ENCODE measurements at places on chromosomes 2 and 18.

GRCh38 chr2:224885291-224885690 is 157.0 kb downstream of the DOCK10 start:
- DNase-seq = no peak

- peak; percentile 54 for DNase-seq
These were observed 756.8 kb upstream of the KLHL29 start for GRCh38 chr2:22628221-22628620.

DNA sequence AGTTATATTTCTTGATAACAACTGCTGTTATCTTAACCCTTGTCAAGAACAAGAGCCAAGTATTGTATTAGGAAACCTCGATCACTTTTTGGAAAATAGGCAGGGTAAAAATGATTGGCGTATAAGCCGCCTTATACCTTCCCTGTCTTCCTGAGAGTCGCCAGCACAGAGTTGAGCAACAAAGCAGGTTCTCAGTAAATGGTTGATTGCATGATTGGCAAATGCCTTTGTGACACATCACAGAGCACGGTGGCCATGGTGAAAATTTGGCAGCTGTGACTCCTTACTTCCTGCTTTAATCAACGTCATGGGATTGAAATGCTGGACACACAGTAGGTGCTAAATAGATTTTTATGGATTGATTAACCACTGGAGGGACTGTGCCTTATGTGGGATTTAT is 3.9 kb upstream of the KLHL29 start:
- DNase-seq = no peak

GRCh38 chr18:62258616-62259015 is 66.5 kb upstream of the TNFRSF11A start:
- no peak for DNase-seq

DNA sequence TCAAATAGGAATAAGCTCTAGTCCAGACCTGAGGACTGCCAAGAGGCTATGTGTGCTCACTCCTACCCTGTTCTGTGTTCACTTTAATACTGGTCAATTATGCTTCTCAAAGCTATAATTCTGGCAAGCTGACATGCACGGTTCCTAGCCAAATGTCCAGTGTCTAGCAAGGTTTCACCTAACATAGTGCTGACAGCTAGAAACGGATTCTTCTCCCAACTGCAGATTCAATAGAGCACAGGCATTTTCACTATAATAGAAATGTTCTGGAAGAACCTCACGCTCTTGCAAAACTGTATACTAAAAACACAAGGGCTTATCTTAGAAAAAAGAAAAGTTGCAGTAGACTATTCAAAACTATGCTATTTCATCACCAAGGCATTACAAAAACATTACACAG is 45.1 kb downstream of the HDAC4 start:
- DNase-seq = no peak

GRCh38 chr2:68799140-68800026 is 64.8 kb downstream of the ARHGAP25 start:
- DNase-seq = no peak

DNA sequence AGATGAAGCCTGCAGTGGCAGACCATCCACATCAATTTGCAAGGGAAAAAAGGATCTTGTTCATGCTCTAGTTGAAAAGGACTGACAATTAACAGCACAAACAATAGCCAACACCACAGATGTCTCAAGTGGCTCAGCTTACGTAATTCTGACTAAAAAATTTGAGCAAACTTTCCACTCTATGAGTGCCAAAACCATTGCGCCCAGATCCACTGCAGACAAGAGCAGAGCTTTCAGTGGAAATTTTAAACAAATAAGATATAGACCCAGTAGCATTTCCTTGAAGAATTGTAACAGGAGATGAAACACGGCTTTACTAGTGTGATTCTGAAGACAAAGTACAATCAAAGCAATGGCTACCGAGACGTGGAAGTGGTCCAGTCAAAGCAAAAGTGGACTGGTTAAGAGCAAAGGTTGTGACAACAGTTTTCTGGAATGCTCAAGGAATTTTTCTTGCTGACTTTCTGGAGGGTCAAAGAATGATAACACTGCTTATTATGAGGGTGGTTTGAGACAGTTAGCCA is 12.0 kb upstream of the ZNF396 start:
- DNase-seq = no peak

DNA sequence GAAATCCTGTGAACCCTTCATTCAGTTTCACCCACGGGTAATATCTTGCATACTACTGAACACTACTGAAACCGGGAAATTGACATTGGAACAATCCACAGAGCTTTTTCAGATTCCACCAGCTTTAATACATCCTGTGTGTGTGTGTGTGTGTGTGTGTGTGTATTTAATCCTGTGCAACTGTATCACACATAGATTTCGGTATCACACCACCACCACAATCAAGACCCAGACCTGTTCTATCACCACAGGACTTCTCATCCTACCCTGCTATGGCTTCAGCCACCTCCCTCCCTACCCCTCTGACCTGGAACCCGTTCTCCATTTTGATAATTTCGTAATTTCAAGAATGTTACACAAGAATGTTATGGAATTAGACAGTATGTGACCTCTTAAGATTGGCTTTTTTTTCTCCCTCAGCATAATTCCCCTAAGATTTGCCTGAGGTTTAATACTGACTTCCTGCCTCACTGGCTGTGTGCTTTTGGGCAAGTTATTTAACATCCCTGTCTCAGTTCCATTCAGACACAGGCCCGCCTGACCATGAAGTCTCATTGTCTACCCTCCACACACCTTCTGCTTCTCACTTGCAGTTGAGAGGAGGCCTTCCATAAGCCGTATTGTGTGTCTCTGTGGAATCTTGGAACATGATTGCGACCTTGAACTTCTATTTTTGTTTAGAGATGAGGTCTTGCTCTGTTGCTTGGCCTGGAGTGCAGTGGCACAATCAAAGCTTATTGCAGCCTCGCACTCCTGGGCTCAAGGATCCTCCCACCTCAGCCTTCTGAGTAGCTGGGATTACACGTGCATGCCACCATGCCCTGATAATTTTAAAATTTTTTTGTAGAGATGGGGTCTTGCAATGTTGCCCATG is 14.4 kb upstream of the TMEM131 start:
- no peak for DNase-seq

GRCh38 chr18:38575023-38575422 is 1009.4 kb upstream of the CELF4 start:
- DNase-seq = no peak

DNA sequence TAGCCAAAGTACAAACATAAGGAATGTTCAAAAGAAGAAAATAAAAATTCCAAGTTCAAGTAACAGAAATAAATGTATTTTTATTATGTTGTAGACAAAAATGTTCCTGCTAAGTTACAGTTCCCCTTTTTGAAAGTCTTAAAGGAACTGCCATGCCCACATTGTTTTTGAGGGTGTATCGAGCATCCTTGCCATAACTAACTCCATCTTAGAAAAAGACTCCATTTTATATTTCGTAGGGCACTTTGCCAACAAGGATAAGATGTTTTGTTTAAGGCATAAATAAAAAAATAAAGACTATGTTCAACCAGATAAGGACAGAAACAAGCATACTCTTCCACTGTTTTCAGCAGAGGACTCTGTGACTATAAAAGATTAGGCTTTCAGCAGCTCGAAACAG is 67.3 kb downstream of the TMEM237 start:
- no peak for DNase-seq

DNA sequence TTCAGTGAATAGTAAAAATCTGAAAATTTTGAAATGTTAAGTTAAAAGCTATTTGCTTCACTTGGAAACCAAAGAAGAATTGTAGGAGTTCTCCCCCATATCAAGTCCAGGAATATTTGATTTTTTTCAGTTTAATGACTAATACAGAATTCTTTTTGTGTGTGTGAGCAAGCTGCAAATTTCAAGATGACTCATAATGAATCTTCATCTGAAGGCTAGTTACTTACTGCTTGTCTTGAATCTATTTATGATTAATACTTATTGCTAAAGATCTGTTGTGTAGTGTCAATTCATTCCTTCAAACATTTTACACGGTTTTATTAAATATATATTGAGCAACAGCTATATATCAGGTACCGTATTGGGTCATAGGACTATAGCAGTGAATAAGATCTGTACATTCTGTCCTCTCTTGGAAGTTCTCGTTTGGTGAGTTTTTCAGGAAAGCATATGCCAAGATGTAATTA is 47.8 kb upstream of the CAVIN2 start:
- DNase-seq = no peak

DNA sequence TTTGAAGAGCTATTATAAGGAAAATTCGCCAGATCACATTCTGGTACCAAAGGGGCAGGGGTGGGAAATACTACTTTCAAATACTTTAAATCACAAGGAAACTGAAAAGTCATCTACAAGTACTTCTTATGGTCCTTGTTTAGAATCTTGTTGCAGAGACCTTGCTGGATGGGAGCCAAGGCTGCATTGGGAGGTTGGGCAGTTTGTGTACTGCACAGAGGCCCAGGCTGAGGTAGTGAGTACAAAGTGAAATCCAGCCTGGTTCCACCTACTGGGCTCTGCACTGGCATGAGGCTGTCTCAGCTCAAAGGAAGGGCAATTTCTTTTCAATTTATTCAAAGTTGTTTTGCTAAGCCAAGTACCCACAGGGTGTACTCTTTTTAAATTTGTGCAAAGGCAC is 140.3 kb upstream of the DLX2 start:
- DNase-seq = no peak

DNA sequence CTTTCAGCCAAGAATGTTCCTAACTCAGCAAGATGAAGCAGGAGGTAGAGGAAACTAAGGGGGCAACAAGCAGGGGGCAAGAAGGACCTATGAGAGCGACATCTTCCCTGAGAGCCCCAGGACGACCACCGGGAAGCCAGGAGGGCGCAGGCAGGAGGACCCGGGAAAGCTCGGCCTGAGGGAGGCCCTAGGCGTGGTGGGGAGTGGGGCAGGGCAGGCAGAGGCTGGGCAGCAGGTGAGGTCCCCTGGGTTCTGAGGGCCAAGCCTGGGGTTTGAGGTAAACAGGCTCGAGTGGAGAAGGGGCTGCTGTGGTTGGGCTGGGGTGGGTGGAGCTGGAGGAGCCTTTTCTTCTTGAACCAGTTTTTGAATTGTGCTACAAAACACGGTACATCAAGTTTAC is 1.3 kb upstream of the ALPI start:
- DNase-seq = no peak

DNA sequence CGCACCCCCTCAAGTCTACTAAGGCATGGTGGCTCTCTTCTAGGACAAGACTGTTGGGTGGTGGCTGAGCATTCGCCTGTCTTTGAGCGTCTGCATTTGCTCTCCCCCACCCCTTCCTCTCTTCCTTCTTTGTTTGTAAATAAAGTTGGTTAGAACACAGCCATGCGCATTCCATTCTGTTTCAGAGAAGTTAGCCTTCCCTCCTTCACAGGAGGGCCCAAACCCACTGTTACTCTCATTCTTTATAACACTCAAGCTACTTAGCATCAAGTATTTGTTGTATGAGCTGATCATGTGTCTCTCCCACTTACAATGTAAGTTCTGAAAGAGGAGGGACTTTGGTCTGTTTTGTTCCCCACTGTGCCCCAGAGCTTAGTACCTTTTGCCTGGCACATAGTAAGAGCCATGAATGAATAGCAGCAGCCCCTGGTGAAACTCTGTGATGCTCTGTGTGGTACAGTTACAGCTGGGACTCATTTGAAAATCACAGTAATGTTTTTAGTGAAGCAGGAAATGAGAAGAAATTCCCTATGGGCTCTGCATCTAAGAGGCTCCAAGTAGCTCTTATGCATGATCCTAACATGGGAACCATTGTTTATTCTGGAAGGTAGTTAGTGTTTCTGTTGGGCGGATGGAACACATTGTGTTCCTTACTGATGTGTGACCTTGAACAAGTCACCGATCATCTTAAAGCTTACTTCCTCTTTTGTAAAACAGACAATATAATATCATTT is 7.7 kb downstream of the MGAT5 start:
- no peak for DNase-seq

DNA sequence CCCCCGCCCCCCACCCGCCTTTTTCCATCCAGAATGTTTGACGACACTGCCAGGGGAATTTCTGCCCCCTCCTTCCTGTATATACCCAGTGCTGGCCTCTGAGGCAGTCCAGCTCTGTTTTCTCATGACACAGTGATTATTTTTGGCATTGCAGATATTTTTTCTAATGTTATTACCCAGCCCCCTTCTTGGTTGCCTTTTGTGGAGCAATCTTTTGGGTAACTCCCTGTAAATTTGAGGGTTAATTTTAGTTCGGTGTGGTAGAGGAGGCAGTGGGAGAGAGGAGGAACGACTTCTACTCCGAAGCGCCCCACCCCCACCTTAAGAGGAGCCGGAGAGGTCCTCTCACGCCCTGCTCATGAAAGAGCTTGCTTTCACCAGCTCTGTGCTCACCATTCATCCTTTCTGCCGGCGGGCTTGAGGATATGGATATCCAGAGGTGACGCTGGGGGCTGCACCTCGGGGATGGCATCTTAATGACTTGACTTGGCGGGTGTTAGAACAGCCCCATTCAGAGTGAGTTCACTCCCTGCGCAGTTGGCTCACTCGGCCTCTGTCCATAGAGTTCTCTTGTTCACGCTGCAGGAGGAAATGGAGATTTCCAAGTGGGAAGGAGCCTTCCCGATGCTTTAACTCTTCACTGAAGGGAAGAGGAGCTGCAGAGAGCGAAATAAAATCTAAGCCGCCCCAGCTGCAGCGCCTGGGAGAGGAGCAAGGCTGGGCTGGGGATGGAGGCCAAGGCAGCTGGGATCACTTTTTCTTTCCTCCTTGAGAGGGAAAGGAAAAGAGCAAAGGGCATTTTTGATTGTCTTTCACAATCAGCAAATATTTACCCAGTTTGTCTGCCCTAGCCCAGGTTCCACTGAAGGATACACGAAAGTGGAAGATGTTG is 38.4 kb downstream of the EPAS1 start:
- peak; percentile 84 for DNase-seq

- no peak for DNase-seq
These were observed 168.9 kb upstream of the SERPINE2 start for GRCh38 chr2:224208007-224208406.

DNA sequence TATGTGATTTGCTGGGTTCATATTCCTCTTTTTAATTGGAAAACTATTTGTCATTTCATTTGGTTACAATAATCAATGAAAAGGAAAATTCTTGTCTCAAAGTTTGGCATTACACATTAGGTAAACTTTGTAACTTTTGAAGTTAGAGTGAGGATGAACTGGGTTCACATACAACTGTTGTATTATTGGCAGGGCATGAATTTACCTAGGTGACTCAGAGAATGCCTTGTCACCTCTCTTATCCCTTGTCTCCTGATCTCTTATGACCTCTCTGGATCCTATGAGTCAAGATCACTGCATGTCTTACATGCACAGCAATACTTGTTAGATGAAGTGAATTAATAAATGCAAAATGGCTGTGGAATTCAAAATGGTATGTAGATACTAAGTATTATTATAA is 563.4 kb upstream of the GCFC2 start:
- no peak for DNase-seq

Data from left hindlimb (tissue), 1 donor.